ENCODE measurements at places on chromosomes 7 and 10.
A peak's percentile ranks its signal among the peaks of the same experiment; 100 is the strongest.

- no peak overlapping the region for H3K27ac ChIP-seq
- H3K36me3 ChIP-seq: peaks cover 78% of the 10 kb centered on the region
- no peak overlapping the region for H3K4me3 ChIP-seq
- no peaks in the 10 kb centered on the region for H3K4me1 ChIP-seq
- no peak for DNase-seq
Measured at GRCh38 chr10:3102720-3103427, 35.5 kb downstream of the PFKP start.

DNA sequence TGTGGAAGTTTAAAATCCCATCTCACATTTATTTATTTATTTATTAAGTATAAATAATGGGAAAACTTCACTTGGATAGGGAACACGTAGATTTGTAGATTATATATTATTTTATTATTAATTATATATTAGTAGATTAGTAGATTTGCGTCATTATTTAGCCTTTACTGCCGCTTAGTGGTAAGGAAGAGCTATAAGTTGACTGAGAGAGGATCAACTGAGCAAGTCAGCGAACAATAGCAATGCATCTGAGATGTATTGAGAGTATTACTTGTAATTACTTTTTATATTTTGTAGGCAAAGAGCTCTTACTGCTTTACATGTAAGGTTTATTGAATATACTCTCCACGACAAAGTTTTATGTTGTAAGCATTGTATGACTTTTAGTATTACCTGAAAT, 244.5 kb upstream of the ANKRD30A start:
- H3K27ac ChIP-seq: no peak overlapping the region
- no peaks in the 10 kb centered on the region for H3K36me3 ChIP-seq
- H3K27me3 ChIP-seq: no peaks in the 10 kb centered on the region
- no peak for DNase-seq
- H3K4me3 ChIP-seq: no peak overlapping the region

DNA sequence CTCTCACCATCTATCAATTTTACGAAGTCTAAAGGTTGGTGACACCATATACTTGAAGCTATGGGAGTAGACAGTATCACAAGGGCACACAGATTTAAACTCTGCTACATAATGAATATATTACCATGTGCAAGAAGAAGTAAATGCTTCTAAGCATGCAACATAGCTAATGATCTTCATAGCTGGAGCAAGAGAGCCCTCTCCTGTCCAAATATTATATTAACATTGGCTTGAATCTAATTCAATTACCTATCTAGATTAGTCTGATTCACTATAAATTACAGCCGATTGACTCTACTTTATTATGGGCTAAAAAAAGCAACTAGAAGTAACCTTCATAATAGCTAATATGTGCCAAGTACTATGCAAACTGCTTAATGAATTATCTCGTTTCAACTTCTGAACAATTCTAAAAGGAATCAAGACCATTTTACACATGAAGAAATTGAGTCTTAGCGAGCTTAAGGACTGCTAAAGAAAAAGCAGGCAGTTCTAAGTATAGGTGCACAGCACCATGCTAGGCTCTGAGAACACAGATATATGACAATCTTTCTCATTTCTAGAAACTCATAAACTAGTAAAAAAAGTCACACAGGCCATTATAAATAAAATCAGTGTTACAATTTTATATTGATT, 21.9 kb downstream of the FRA10AC1 start:
- no peak for DNase-seq
- H3K4me3 ChIP-seq: no peak overlapping the region
- H3K27me3 ChIP-seq: no peaks in the 10 kb centered on the region

- no peaks in the 10 kb centered on the region for H3K36me3 ChIP-seq
- DNase-seq: no peak
- no peak within 1 kb of the TSS for H3K27ac ChIP-seq
- peak within 1 kb of the TSS; percentile 80 for H3K4me3 ChIP-seq
Measured at GRCh38 chr7:24757353-24758275, at the start of gene GSDME. Gene GSDME, minus strand, starts transcription at chr7:24757464. Its CDS starts 7,690 bp downstream, at chr7:24749774.

DNA sequence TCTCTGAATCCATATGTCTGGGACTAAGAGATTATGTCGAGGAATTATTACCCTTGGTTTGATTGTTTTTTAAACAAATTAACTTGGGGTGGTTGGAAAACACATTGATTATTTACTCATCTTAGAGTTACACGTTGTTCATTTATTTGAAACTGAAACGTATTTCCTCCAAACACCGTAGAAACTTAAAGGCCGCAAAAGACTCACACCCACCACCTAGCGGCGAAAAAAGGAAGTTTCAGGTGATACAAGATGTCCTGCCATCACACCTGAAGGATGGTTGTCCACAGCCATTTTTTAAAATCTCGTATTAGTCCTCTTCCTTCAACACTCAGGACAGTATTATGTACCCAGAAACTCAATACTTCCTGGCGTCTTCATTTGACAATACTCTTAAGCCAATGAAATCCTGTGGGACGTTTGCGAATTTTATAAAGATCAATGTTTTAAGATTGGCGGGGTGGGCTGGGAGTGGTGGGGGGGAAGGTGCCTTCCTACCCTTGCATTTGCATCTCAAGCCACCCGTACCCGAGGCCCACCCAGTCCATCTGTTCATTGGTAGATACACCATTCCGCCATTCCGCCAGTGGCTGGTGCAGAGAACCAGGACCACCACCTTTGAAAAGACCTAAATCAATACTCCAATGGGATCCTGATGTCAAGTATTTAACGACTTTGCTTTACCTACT, 1.4 kb upstream of the LCOR start:
- no peak overlapping the region for H3K27ac ChIP-seq
- peaks cover 2% of the 10 kb centered on the region for H3K36me3 ChIP-seq
- H3K4me3 ChIP-seq: peak overlapping the region; percentile 69
- no peaks in the 10 kb centered on the region for H3K27me3 ChIP-seq

- H3K27me3 ChIP-seq: no peaks in the 10 kb centered on the region
- no peak for DNase-seq
- H3K4me3 ChIP-seq: peak overlapping the region; percentile 89
- H3K27ac ChIP-seq: no peak overlapping the region
- H3K4me1 ChIP-seq: peaks cover 3% of the 10 kb centered on the region
Measured at GRCh38 chr10:107915215-107915610, 750.7 kb upstream of the SORCS1 start.

DNA sequence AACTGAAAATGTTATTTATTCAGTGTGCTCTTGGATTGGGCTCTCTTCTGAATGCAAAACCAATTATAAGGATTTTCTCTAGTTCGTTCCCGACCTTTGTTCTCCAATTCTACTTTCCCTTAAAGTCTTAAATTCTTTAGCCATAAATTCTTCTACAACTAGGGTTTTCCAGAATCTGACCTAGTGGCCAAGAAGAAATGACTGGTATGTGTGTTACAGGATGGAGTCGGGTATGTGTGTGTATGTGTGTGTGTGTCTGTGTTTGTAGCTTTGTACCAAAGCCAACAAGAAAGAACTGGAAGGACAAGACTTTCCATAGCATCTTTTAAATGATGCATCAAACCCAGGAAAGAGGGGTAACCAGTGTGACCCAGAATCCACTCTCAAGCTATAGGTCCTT, 25.8 kb upstream of the LEP start:
- H3K27me3 ChIP-seq: no peaks in the 10 kb centered on the region
- H3K27ac ChIP-seq: no peak overlapping the region
- H3K4me1 ChIP-seq: peaks cover 4% of the 10 kb centered on the region
- DNase-seq: no peak

GRCh38 chr10:21888959-21889358, 114.6 kb downstream of the DNAJC1 start:
- no peak overlapping the region for H3K27ac ChIP-seq
- no peak overlapping the region for H3K4me3 ChIP-seq
- peaks cover 36% of the 10 kb centered on the region for H3K36me3 ChIP-seq
- H3K27me3 ChIP-seq: no peaks in the 10 kb centered on the region

DNA sequence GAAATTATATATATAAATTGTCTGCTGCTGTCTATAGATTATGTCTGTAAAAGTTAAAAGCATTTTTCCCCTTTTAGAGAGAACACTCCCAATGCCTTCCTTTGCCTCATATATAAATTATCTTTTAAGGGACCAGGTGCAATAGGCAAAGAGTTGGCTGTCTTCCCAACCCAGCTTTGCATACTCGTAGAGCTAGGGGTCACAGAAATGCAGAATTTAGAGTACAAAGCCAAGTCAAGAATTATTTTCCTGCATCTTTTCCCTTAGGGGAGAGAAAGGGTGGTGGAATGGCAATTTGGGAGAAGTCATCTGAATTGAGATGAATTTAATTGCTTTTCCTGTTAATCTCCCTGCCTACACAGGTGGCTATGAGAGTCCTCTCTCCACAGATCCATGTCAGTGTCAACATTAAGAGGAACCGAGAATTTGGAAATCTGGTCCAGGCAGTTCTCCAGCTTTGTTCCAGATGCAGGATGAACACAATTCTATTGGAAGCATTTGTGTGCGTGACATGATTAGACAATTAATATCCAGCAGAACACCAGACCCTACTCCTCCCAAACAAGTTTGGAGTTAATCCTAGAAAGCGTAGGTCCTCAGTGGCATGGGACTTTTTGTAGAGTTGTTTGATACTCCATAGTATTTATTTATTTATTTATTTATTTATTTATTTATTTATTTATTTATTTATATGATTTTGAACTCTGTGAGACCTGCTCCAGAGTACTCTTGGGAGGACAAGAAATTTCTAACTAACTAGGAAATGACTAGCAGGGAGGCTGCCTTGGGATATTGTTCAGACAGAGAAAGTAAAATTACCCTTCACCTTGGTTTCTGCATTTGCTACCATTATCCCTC, 80.3 kb upstream of the SKAP2 start:
- DNase-seq: no peak
- no peaks in the 10 kb centered on the region for H3K27me3 ChIP-seq
- H3K27ac ChIP-seq: peak overlapping the region; percentile 11
- no peak overlapping the region for H3K4me3 ChIP-seq
- H3K36me3 ChIP-seq: no peaks in the 10 kb centered on the region

GRCh38 chr10:77197544-77197943, 440.1 kb downstream of the KCNMA1 start:
- no peaks in the 10 kb centered on the region for H3K27me3 ChIP-seq
- no peak overlapping the region for H3K4me3 ChIP-seq
- no peaks in the 10 kb centered on the region for H3K4me1 ChIP-seq
- no peaks in the 10 kb centered on the region for H3K36me3 ChIP-seq
- H3K27ac ChIP-seq: no peak overlapping the region

DNA sequence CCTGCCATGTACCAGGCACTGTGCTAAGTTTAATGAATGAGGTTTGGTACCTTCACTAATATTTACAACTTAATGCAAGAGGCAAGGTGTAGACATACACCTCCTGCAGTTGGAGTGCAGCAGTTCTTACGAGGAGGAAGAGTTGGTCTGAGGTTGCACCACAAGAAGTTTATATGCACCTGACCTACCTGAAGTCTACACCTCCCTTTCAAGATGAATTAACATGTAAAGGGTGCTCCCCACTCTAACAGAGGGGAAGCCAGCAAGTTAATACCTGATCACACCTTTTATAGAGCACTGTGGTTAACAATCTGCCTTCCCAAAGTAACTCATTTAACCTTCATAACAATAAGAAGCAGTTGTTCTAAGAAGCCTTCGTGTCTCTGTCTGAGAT, 120.0 kb downstream of the LYZL1 start:
- DNase-seq: no peak
- H3K4me3 ChIP-seq: no peak overlapping the region
- H3K4me1 ChIP-seq: no peaks in the 10 kb centered on the region
- H3K27me3 ChIP-seq: no peaks in the 10 kb centered on the region

DNA sequence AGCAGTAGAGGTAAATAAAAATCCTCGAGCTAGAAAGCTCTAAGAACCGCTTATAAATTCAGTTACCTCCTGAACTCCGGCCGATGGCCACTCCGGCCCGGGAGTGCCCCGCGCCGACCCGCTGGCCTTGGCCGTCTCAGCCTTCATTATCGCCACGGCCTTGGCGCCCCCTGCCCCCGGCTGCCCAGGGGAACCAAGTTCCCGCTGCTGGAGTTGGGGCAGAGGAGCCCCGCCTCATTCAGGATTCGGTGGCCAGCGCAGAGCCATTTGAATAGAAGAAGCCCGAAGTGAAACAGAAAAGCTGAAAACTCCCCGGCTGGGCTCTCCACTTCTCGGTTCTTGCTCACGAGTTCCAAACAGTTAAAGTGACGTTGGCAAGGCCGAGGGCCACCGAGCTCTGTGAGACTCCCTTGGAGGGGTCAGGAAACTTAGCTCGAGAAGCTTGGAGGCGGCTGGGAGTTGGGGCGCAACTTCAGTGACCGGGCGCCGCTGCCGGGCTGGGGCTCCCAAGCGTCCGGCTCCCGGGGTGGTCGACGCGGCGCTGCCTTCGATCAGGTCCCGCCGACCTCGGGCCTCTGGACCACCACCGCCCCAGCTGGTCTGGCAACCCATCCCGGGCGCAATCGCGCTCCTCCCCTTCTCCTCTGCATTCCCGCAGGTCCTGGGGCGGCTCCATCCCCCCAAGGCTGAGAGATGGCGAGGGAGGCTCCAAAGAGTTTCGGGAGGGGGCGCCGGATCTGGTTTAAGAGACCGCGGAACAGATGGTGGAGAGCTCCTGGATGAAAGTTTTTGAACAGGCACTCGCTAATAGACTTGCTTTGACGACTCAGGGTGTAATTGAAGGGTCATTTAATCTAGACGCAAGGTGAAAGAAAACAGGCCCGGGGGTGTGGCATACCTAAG, 5.8 kb upstream of the FEZF1 start:
- no peak overlapping the region for H3K27ac ChIP-seq
- H3K4me3 ChIP-seq: peak overlapping the region; percentile 81

GRCh38 chr10:11238893-11239292, 221.2 kb downstream of the CELF2 start:
- no peaks in the 10 kb centered on the region for H3K36me3 ChIP-seq
- H3K4me1 ChIP-seq: no peaks in the 10 kb centered on the region
- H3K4me3 ChIP-seq: no peak overlapping the region
- no peak overlapping the region for H3K27ac ChIP-seq

- no peak overlapping the region for H3K27ac ChIP-seq
- H3K27me3 ChIP-seq: no peaks in the 10 kb centered on the region
- no peak overlapping the region for H3K4me3 ChIP-seq
- peaks cover 6% of the 10 kb centered on the region for H3K4me1 ChIP-seq
- peaks cover 15% of the 10 kb centered on the region for H3K36me3 ChIP-seq
Measured at GRCh38 chr10:77862595-77862994, 64.0 kb downstream of the DLG5 start.

DNA sequence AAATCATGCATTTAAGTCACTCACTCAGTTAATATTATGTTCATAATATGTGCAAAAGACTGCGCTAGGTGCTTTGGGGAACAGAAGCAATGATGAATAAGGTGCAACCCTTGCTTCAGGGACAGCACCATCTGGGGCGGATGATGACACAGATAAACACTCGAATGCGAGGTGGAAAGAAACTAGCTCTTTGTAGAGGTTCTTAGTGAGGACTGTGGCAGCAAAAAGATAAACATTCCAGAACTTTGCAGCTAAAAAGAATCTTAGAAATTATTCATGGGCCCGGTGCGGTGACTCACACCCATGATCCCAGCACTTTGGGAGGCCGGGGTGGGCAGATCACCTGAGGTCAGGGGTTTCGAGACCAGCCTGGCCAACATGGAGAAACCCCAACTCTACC, 29.8 kb upstream of the CHST15 start:
- H3K36me3 ChIP-seq: no peaks in the 10 kb centered on the region
- no peaks in the 10 kb centered on the region for H3K4me1 ChIP-seq
- no peaks in the 10 kb centered on the region for H3K27me3 ChIP-seq
- no peak overlapping the region for H3K27ac ChIP-seq
- H3K4me3 ChIP-seq: no peak overlapping the region

GRCh38 chr10:116364868-116365267, 40.6 kb downstream of the CCDC172 start:
- H3K4me1 ChIP-seq: no peaks in the 10 kb centered on the region
- H3K27ac ChIP-seq: no peak overlapping the region
- H3K36me3 ChIP-seq: no peaks in the 10 kb centered on the region
- DNase-seq: no peak
- no peak overlapping the region for H3K4me3 ChIP-seq

- H3K4me1 ChIP-seq: no peaks in the 10 kb centered on the region
- H3K4me3 ChIP-seq: no peak overlapping the region
- no peaks in the 10 kb centered on the region for H3K36me3 ChIP-seq
- H3K27ac ChIP-seq: no peak overlapping the region
- DNase-seq: no peak
Measured at GRCh38 chr10:26662864-26663263, 34.6 kb upstream of the PDSS1 start.

All from H9 (cell line).